Activated T-helper 1 cell treated with anti-CD3 and anti-CD28 coated beads, Interleukin-12 subunit alpha, Interleukin-12 subunit beta, Interleukin-2, Interleukin-4 antibody, amounts not matched to agents 30 ng/mL and 10 ng/mL and 1 ng/mL, durations not matched to agents 14 hours and 24 hours and 36 hours (primary cell): ENCODE measurements at places on chromosomes 5 and 9. TPM values are rescaled to one million over a fixed set of nuclear protein-coding genes. Genes with fewer than 3 reads are reported as not detected.
A peak's percentile ranks its signal among the peaks of the same experiment; 100 is the strongest.

DNA sequence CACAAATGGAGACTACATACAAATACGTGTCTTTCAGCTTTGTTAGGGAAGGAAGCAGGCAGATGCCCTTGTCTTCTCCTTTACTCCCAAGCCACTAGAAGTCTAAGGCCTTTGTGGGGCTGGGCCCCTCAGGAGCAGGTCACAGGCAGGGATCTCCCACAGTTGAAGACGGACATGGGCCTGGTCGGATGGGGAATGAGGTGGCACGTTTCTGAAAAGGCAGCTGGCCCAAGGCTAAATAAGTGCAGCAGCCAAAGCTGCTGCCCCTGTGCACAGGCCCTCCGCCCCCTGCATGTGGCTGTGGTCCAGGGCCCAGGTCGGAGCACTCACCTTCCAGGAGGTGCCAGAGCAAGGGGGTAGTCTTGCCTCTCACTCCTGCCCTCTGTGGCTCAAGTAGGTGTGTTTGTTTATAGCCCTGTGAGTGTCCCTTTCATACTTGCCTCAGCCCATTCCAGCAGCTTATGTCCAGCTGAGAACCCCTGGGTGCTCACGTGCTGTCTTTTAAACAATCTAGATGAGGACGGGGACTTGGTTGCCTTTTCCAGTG lies 1.8 kb downstream of the SQSTM1 start:
- peaks cover 50% of the 10 kb centered on the region for H3K4me1 ChIP-seq
- H3K4me3 ChIP-seq: peak overlapping the region; percentile 95
- H3K27me3 ChIP-seq: no peaks in the 10 kb centered on the region
- peak overlapping the region; percentile 74 for H3K27ac ChIP-seq
- no peak for DNase-seq
- peaks cover 30% of the 10 kb centered on the region for H3K36me3 ChIP-seq

DNA sequence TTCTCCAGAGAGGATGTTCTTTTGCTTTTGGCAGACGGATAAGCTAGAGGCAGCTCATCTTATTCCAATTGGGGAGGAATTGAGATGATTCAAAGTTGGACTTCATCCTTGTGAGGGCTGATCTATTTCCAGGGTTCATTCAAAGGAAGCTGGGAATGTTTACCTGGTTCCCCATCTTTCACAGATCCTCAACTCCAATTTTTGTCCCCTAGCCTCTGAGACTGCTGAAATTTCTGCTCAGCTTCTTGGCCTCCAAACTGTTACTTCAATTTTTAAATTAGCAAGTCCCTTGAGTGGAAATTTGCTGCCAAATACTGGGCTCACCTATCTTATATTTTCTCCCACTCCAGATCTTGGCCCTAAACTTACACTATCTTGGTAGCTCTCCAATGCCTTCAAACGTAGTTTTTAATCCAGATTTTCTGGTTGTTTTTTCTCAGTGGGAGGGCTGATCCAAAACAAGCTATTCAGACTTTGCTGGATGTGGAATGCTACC lies 93.9 kb upstream of the NEK6 start:
- DNase-seq: no peak
- peaks cover 33% of the 10 kb centered on the region for H3K27me3 ChIP-seq
- no peak overlapping the region for H3K4me3 ChIP-seq
- H3K4me1 ChIP-seq: no peaks in the 10 kb centered on the region
- no peak overlapping the region for H3K27ac ChIP-seq
- no peaks in the 10 kb centered on the region for H3K36me3 ChIP-seq

DNA sequence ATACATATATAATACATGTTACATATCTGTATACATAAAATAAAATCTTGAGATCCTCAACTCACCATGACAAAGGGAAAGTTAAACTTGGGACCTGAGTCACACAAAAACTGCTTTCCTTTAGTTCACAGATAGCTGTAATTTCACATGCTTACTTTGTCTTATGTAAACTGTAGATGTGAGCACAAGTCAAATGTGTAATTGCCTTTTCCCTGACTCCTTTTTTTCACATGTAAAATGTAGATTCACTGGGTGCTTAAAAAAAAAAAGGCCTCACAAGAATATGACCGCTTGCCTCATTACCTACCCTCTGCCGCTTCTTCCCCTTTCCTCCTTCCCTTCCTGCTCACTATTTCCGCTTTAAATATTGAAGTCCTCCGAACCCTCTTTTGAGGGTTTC lies 21.9 kb upstream of the FAM169A start:
- H3K27me3 ChIP-seq: peaks cover 8% of the 10 kb centered on the region
- H3K4me1 ChIP-seq: no peaks in the 10 kb centered on the region
- no peak for DNase-seq
- no peaks in the 10 kb centered on the region for H3K36me3 ChIP-seq
- no peak overlapping the region for H3K27ac ChIP-seq

DNA sequence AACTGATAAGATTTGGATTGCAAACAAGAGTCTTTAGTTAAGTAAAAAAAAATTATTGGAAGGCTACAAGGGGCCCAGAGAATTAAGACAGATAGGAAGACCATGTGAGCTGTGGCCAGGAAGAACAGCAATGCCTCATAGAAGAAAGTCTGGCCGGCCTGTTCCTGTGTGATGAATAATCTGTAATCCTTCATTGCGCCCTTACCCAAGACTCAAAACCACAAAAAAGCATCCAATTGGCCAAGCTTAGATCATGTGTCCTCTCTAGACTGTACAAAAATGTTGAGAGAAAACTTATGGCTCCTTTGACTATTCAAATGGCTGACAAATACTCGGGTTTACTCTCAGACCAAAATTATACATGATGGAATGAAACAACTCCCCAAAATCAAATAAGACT lies 1383.5 kb downstream of the PTPRD start:
- H3K27me3 ChIP-seq: no peaks in the 10 kb centered on the region
- no peaks in the 10 kb centered on the region for H3K36me3 ChIP-seq
- no peaks in the 10 kb centered on the region for H3K4me1 ChIP-seq
- no peak overlapping the region for H3K4me3 ChIP-seq
- no peak overlapping the region for H3K27ac ChIP-seq

- H3K27me3 ChIP-seq: no peaks in the 10 kb centered on the region
- no peaks in the 10 kb centered on the region for H3K4me1 ChIP-seq
- no peak for DNase-seq
- H3K36me3 ChIP-seq: no peaks in the 10 kb centered on the region
- no peak overlapping the region for H3K27ac ChIP-seq
Observed at GRCh38 chr5:4576161-4576748, 563.9 kb upstream of the ADAMTS16 start.

- H3K27me3 ChIP-seq: no peaks in the 10 kb centered on the region
- no peak overlapping the region for H3K27ac ChIP-seq
- no peak for DNase-seq
- H3K36me3 ChIP-seq: no peaks in the 10 kb centered on the region
Observed at GRCh38 chr5:172801179-172801671, 30.2 kb upstream of the DUSP1 start.

GRCh38 chr9:72305102-72305546 lies 59.9 kb downstream of the ZFAND5 start:
- peaks cover 4% of the 10 kb centered on the region for H3K27me3 ChIP-seq
- H3K36me3 ChIP-seq: peaks cover 3% of the 10 kb centered on the region
- peaks cover 36% of the 10 kb centered on the region for H3K4me1 ChIP-seq
- H3K27ac ChIP-seq: no peak overlapping the region

- H3K27ac ChIP-seq: no peak overlapping the region
- no peak for DNase-seq
- H3K27me3 ChIP-seq: no peaks in the 10 kb centered on the region
- peaks cover 7% of the 10 kb centered on the region for H3K36me3 ChIP-seq
- H3K4me3 ChIP-seq: no peak overlapping the region
- no peaks in the 10 kb centered on the region for H3K4me1 ChIP-seq
Observed at GRCh38 chr9:85640425-85640824, 101.3 kb downstream of the AGTPBP1 start.

DNA sequence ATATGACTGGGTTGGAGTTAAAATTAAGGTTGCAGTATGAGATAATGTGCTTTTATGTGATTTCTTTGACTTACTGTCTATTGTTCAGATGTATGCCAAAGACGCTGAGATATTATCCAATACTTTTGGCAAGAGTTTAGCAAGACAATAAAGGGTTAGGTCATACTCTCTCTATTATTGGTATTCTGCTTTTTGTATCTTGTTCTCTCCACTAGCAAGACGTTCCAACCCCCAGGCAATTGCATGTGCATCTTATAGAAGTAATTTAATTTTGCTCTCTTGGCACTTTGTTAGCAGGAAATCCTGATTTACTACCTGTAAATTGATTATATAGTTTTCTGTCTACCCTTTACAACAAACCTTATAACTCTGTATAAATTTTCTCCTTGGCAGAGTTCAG lies 1093.6 kb downstream of the CDH9 start:
- no peak overlapping the region for H3K27ac ChIP-seq
- DNase-seq: no peak
- no peak overlapping the region for H3K4me3 ChIP-seq

- H3K27me3 ChIP-seq: peaks cover 7% of the 10 kb centered on the region
- H3K36me3 ChIP-seq: no peaks in the 10 kb centered on the region
Observed at GRCh38 chr5:935510-936084, 42.9 kb downstream of the TRIP13 start.

DNA sequence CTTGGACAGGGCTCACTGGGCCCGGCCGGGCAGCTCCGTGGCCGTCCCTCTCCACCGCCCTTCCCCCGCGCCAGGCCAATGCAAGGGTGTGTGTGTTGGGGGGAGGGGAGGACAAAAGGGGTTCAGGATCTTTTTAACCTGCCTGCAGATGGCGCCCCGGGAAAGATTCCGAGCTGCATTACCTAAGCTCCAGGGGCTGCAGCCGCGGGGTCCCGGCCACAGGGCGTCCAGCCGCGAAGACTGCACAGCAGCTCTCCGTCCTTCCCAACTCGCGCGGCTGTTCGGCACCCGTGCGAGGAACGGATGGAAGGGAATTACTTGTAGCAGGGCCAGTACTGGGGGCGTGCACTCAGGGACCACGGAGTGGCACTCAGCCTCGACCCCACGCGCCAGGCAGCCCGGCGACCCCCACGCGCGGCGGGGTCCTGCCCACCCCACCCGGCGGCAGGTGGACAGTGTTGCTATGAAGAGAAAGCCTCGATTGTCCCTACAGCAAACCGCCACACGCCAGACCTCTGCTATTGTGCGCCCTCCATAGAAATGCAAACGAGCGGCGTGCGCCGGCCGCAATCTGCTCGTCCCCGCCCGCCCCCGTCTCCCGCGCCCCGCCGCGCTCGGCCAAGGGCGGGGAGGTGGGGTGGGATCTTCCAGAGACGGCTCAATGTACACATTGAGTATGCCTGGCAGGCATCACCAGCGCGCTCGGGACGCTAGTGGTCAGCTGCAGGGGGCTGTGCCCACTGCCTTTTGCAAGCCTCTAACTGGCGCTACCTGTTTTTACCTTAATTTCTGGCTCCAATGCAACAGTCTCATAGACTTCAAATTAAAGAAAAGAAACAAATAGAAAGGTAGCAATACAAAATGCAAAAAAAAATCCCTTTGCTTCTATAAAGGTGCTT lies 796 bp upstream of the GADD45G start:
- H3K27ac ChIP-seq: peak overlapping the region; percentile 91
- peak; percentile 55 for DNase-seq
- peaks cover 36% of the 10 kb centered on the region for H3K4me1 ChIP-seq
- peaks cover 10% of the 10 kb centered on the region for H3K27me3 ChIP-seq
- H3K4me3 ChIP-seq: peak overlapping the region; percentile 92
- peaks cover 29% of the 10 kb centered on the region for H3K36me3 ChIP-seq

- no peaks in the 10 kb centered on the region for H3K36me3 ChIP-seq
- peaks cover 76% of the 10 kb centered on the region for H3K27me3 ChIP-seq
- DNase-seq: no peak
- H3K27ac ChIP-seq: peak overlapping the region; percentile 44
- H3K4me1 ChIP-seq: peaks cover 26% of the 10 kb centered on the region
Observed at GRCh38 chr5:116575326-116576052, 866 bp upstream of the SEMA6A start.

DNA sequence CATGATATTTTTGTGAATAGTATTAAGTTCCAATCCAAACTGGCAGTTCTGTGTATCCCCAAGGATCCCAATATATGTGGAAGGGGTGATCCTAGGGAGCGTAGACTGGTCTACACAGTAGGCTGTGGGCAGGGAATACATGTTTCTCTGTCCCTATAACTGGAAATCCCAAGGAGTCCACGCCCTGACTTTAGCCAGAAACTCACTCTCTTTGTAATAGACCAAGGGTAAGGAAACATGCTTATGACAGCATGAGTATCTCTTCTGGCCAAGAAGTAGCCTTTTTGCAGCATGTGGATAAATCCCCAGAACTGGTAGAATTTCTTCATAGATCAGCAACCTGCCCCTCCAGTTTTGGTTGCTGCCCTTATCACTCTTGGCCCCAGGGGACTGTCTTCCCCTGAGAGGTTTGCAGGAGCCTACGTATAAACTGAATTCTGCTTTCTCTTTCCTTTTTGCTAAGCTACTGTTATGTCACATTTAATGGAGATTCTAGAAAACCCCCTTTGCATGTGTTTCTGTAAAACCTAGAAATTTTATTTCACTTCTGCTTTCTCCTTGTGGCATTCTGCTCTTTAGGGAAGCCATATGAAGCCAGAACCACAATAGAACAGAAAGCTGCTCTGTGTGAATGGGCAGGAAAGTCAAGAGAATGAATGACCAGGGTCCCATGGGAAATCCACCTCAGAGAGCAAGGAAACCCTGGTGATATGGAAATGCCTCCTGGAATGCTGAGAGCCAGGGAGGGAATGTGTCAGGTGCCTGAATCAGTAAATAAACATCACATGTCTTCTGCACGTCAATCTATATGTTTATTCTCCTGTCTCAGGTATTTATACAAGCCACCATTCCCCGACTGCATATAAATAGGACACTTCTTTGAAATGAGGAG lies 3.5 kb downstream of the IFNA2 start:
- no peaks in the 10 kb centered on the region for H3K36me3 ChIP-seq
- peak overlapping the region; percentile 3 for H3K4me3 ChIP-seq
- peak; percentile 6 for DNase-seq
- peaks cover 18% of the 10 kb centered on the region for H3K4me1 ChIP-seq
- H3K27ac ChIP-seq: no peak overlapping the region
- H3K27me3 ChIP-seq: peaks cover 43% of the 10 kb centered on the region

DNA sequence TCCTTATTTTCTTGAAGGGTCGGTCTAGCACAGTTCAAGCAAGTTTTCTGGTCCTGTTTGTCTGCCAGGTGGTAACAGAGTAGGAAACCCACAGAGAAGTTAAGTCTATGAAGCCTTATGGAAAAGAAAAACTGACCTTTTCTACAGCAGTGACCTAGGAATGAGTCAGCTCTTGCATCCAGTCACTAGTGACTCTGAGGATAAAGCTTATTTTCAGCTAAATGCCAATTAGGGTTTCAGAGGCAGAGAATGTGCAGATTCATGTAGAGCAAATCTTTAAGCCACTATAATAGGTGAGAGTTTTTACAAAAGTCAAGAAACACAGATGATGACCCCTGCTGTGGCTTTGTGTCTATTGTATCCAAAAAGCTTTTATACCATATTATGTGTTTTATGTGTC lies 100.7 kb downstream of the CWC27 start:
- no peak overlapping the region for H3K4me3 ChIP-seq
- no peak overlapping the region for H3K27ac ChIP-seq
- no peaks in the 10 kb centered on the region for H3K27me3 ChIP-seq
- H3K4me1 ChIP-seq: no peaks in the 10 kb centered on the region
- DNase-seq: no peak
- H3K36me3 ChIP-seq: no peaks in the 10 kb centered on the region

GRCh38 chr9:1726993-1727759 lies 288.0 kb upstream of the SMARCA2 start:
- no peak for DNase-seq
- H3K27me3 ChIP-seq: peaks cover 1% of the 10 kb centered on the region
- no peak overlapping the region for H3K27ac ChIP-seq
- H3K4me3 ChIP-seq: no peak overlapping the region
- H3K4me1 ChIP-seq: no peaks in the 10 kb centered on the region

Gene PPP1R26
- total RNA-seq: 0.86 and 1.2 TPM in 2 replicates

Gene TLR4
- total RNA-seq: not detected in 2 replicates

Gene GARIN3
- 0.27 and 0.31 TPM in 2 replicates for total RNA-seq

Gene GABRB2
- not detected in 2 replicates for total RNA-seq

Gene MSMP
- total RNA-seq: not detected in 2 replicates

Gene RXRA
- total RNA-seq: 0.71 and 0.91 TPM in 2 replicates

Gene RAD17
- total RNA-seq: 22.0 and 26.9 TPM in 2 replicates

Gene LTC4S
- total RNA-seq: 0.64 and 1.7 TPM in 2 replicates

Gene PCDHA9
- not detected in 2 replicates for total RNA-seq

Gene EQTN
- total RNA-seq: not detected in 2 replicates
